ENCODE measurements at places on chromosomes 7 and 10.
A peak's percentile ranks its signal among the peaks of the same experiment; 100 is the strongest.

- peak; percentile 88 for DNase-seq
Observed at GRCh38 chr7:134458341-134458805, 527 bp downstream of the AKR1B1 start.

GRCh38 chr7:133744451-133744850, 382.7 kb upstream of the LRGUK start:
- no peak for DNase-seq

GRCh38 chr7:42235741-42236161, 1.3 kb downstream of the GLI3 start:
- DNase-seq, result no peak

DNA sequence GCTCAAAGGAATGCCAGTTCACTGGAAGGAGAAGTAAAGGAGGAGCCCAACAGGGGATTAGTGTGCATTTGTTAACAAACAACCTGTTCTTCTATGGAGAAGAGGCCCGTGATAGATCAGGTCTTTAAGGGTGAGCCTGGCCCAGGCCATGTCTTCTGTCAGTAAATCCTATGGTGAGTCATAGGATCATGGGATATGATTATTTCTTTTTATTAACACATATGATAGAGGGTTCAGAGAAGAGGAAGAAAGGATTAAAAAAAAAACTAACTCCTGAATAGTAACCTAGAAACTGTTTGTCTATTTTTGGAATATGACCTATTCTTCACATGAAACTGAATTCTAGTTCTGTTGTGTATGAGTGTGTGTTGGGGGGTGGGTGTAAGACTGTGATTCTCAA, 70.4 kb downstream of the GPR158 start:
- DNase-seq, result no peak

DNA sequence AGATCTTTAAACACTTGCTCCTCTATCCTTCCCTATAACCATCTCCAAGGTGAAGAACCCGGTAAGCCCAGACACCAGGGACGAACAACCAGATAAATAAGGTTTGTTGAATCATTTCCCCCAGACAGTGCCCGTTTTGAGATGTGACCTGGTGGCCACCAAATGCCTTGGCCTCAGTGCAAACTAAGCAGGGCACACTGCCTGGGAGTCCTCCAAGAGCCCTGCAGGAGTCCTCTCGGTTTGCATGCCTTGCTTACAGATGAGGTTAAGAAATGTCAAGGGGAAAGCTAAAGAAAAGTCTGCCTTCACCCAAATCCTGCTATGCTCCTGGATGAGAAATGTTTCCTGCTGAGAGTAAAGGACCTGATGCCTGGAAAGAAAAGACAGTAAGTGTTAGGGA, 31.6 kb downstream of the SLIT1 start:
- no peak for DNase-seq

- DNase-seq, result no peak
Observed at GRCh38 chr10:99235658-99236626, at the start of gene HPSE2. Gene HPSE2 (minus strand): TSS chr10:99235852.

DNA sequence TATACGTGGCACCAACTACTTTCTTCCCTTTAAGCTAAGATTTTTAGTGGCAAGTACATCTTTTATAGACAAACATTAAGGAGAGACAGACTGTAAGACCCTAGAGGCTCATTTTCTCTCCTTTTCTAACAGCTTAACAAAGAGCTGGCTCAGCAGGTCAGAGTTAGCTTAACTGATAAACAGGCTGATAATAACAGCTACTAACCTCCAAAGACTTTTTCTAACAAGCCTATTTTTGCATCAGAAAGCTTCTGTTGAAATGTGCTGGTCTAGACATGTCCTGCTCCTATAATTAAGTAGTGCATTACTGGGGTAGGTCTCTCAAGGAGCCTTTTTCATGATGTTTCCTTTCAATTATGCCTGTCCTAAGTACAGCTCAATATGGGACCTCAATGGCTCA, 238.2 kb upstream of the FAM3C start:
- DNase-seq, result no peak

- DNase-seq, result no peak
Observed at GRCh38 chr7:2734751-2735571, 47.0 kb downstream of the AMZ1 start.

DNA sequence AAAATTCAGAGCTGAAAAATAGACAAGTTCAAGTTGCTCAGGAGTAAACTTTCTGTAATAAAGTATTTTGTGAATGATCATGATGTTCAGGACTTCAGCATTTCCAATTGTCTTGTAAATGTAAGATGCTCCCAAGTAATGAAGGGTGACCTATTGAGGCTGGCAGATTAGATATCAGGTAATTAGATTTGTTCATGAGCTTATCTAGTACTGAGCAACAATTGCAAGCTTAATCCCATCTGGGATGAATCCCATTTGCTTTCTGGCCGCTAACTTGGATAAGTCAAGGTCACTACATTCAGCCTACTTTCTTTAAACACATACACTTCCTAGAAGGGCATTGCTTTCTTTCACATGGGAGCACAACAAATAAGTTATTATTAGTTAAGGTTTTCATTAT, 82.4 kb upstream of the ITGB1 start:
- no peak for DNase-seq

- no peak for DNase-seq
Observed at GRCh38 chr10:119135513-119135881, 30.0 kb downstream of the SFXN4 start.

DNA sequence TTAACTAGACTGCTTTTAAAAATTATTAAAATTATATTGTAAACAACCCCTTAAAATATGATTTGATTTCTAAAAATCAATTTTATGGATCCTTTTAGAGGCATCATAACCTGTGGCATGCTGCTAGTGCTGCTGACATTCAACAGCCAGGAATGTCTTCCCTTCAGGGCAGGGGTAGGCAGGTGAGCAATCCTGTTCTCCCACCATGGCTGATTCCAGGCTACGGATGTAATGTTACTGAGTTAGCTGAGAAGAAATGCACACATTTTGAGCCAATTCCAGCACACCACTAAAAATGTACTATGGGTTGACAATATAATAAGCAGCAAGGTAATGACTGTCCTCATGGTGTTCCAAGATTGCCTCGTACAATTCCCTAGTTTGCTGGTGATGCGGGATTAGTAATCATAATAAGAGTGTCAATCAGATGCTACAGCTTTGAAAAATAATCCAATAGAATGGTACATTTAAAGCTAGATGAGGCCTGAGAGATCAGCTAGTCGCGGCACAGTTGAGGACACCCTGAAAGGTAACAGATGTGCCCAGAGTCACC, 108.7 kb upstream of the PRR15 start:
- DNase-seq, result no peak

DNA sequence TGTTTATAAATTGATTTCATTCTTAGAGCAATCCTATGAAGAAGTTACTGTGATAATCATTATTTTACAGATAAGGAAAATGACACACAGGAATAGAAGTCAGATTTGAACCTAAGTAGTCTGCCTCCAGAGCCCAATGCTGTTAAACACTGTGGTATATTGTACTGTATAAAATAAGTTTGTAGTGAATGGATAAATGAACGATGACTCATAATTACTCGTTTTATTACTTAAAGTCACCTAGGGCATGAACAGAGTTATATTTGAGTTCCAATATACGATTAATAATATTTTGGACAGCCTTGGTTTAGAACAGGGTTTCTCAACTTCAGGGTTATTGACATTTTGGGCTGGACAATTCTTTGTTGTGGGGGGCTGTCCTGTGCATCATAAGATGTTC, 7.8 kb upstream of the BTRC start:
- DNase-seq, result no peak

- DNase-seq, result peak; percentile 85
Observed at GRCh38 chr7:1579481-1580421, 9.9 kb upstream of the PSMG3 start.

GRCh38 chr7:139332697-139333359, 8.3 kb upstream of the FMC1 start:
- DNase-seq, result no peak
